Smooth muscle cell of the brain vasculature (primary cell): ENCODE measurements at places on chromosomes 2 and 18.

DNA sequence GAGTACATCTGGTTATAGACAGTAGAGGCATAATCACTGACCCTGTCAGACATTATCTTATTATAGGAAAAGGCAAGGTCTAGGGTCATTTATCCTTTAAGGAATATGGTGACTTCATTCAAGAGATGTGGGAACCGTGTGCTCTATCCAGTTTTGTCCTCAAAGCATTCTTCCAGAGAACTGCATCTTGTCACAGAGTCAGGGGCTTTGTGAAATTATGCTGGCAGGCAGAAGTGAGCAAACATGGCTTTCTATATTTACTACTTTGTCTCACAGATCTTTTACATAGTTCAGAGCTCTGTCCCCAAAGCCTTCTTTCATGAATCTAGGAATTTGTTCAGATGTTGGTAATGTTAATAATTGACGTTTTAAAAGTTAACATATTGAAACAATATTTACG lies 177.4 kb downstream of the ASXL3 start:
- no peak for DNase-seq

DNA sequence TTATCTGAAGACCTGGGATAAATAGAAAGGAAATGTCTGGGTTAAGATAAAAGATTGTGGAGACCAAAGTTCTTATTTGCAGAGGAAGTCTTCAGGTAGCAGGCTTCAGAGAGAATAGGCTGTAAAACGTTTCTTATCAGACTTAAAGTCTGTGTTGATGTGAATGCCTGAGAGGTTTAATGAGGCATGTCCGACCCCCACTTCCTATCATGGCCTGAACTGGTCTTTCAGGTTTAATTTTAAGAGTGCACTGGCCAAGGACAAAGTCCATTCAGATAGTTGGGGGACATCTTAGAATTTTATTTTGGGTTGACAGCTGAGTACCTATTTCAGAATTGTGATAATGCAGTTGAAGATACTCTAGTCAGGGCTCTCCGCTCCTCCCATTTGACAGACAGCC lies 92.1 kb downstream of the ATL2 start:
- DNase-seq = no peak

- DNase-seq = peak; percentile 10
Measured at GRCh38 chr2:166494140-166494624, at the start of gene SCN7A. Gene SCN7A, minus strand, starts transcription at chr2:166494249. Its CDS starts 16,553 bp downstream, at chr2:166477696.

GRCh38 chr2:218217360-218218267 lies 625 bp downstream of the ARPC2 start:
- DNase-seq = no peak

DNA sequence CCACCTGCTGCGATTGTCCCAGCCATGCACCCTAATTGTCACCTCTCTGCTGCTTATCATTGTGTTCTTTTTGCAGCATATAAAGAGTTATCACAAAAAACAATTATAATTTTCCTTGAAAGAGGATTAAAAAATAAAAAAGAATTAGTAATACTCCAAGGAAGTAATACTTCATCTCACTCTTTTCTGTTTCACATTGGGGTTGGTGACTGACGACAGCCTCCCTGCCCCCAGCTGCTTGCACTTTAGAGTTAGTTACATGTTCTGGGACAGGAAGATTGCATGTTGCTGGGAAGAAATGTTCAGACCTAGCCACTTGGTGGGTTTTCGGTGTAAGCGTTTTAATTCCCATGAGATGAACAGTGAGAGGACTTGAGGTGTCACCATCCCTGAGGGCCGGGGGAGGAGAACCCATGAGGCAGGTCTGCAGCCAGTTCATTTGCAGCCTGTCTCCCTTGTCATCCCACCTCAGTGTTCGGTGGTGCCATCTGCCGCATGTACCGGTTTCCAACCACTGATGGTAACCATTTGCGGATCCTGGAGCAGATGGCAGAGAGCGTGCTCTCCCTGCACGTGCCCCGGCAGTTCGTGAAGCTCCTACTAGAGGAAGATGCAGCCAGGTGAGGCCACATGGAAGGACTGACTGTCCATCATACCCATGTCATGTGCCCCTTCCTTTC lies 69.1 kb downstream of the COA5 start:
- DNase-seq = no peak

DNA sequence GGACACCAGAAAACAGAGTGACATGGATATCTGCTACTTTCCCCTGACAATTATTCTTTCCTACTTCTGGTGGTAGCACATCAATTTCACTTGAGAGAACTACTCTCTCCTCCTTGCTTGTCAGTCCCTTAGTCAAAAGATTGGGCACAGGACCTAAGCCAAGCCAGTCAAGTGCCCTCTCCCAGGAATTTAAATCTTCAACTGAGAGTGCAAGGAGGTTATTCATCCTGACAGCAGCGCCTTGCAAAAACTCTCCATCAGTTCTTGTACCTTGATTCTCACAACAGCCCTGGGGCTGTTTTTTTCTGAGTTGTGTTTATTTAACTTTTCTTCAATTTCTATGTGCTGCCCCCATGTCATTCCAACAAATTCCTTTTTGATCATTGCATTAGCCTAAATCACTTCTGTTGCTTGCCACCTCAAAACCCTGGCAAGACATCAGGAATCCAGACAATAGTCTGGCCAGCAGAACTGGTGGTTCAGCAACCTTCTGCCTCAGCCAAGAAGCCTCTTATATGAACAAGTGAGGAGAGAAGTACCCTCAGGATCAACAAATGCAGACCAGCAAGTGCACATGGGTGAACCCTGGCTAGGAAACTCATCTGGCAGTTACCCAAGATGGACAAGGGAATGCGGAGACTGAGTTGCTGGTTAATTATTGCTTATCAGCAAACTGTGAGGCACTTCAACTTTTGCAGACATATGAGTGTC lies 19.4 kb downstream of the COL4A3 start:
- no peak for DNase-seq

DNA sequence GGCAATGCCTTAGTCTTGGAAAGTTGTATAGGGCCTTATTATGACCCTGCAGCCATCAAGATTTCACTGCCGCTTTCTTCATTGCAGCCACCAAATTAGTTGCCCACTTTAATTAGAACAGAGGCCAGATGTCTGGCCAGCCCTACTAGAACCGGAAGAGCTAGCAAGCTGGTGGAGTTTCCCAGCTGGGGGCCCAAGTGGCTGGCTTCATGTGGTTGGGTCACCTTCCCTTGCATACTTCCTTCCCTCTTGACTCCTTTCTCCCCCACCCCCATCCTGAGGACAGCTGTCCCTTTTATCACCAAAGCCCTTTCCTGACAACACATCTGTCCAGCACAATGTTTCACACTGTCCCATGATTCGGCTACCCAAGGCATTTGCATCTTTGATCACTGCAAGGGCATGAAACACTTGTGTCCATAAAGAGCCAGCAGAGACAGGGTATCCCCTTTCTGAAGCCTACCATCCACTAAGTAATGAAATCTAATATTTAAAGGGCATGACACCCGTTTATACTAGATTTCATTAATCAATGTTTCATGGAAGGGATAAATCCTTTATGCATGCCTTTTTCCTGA lies 187.2 kb downstream of the BCL11A start:
- no peak for DNase-seq

- DNase-seq = peak; percentile 37
Measured at GRCh38 chr2:16973586-16974286, 308.1 kb upstream of the CYRIA start.

GRCh38 chr18:41145516-41145915 lies 809.5 kb upstream of the PIK3C3 start:
- no peak for DNase-seq

DNA sequence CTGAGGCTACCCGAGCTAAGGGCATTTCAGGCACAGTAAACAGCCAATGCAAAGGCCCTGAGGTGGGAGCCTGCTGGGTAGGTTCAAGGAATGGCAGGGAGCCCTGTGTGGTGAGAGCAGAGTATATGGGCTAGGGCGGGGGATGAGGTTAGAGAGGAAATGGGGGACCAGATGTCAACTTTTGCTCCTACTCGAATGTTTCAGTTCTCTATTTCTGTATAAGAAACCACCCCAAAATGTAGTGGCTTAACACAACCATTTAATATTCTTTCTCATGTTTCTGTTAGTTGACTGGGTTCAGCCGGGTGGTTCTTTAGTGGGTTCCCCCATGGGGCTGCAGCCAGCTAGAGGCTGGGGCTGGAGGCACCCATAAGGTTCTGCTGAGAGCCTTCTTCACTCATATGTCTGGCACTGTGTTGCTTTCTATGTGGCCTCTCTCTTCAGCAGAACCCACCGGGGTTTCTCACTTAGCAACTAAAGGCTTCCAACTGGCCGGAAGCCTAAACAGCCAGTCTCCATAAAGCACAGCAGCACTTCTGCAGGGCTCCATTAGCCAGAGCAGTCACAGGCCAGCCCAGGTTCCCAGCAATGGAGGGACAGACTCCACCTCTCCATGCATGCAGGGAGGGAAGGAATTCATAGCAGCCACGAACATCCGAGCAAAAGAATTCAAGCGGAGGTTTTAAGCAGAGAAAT lies 5.6 kb upstream of the ATOH8 start:
- no peak for DNase-seq

DNA sequence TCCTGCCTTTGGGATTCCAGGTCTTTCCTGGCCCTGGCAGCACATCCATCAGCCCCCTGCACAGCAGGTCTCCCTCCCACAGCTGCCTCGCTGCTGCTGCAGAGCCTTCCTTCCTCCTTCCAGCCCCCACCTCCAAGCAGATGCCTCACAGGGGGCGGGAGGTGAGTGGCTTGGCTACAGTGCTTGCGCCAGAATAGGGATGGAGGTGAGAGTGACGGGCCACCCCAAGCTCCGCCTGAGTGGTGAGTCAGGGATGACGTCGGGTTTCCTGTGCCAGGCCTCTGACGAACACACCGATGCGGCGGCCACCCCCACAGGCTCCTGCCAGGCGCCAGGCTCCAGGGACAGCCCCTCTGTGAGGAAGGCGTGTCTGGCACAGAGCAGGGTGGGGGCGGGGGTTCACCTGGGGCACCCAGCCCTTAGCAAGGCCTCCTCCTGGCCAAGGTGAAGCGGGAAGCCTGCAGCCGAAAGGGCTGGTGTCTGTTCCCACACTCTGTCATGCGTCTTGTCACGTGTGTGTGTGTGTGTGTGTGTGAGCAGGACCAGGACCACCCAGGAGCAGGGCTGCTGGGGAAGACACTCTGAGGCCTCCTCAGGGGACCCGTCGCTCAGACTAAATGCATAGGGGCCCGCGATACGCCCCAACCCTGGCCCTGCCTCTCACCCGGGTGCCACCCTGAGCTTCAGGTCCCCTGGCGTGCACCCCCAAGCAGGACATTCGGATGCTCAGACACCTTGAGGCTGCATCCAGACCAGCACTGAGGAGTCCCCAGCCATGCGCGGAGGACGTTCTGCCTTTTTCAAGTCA lies 3.4 kb upstream of the DUSP2 start:
- DNase-seq = peak; percentile 77

- no peak for DNase-seq
Measured at GRCh38 chr2:196169516-196169915, 1.9 kb downstream of the STK17B start.

- no peak for DNase-seq
Measured at GRCh38 chr2:15191789-15192188, 369.3 kb downstream of the NBAS start.

GRCh38 chr2:195642679-195643068 lies 14.4 kb upstream of the SLC39A10 start:
- no peak for DNase-seq

DNA sequence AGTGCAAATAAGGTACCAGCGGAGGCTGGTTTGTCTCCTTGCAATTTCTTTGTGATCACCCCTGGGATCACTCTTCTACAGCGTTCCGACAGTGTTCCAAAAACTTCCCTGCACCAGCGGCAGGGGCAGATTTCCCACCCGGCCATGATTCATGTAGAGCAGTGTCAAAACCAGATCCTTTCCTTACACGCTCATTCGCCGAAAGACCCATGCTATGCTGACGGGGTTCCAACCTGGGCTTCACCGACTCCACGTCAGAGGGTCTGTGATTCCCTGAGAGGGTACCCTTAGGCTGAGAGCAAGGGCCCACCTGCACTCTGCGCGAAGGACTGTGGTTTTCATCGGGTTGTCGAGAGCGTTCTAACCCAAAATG lies 423 bp upstream of the TTC27 start:
- peak; percentile 12 for DNase-seq

DNA sequence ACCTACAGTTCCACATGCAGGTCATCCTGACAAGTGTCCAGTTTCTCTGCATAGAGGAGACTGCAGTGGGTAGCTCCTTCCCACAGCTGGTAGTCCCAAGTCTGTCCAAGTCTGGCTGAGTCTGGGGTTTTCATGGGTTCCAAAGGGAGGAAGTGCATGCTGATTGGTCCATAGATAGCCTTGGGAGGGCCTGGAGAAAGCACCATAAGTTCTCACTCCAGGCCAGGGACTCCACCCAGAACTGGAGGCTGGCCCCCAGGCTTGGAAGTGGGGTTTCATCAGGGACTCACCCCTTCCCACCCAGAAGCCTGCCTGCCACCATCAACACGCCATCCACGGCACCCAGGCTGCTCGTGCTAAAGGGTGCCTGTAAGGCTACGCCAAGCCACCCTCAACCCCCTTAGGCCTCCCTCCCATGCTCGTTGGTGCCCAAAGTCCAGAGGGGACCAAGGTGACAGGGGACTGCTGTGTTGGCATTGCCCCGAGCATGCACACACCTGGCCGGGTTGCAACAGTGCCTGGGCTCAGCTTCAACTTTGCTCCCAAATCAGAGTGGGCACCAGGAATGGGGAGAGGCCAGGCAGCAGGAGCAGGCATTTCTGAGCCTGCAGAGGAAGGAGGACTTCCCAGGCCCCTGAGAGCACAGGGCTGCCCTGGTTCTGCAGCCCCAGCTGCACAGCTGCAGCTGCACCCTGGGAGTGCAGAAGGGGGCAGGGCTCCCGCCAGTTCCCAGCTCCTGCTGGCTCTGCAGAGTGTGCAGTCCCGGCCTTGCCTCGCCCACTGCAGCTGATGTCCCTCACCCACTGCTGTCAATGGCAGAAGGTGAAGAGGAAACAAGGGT lies 116.5 kb upstream of the MAP2 start:
- no peak for DNase-seq

- DNase-seq = no peak
Measured at GRCh38 chr2:48482313-48482712, 47.6 kb upstream of the STON1 start.

- DNase-seq = no peak
Measured at GRCh38 chr2:239667431-239667985, 266.7 kb upstream of the HDAC4 start.

DNA sequence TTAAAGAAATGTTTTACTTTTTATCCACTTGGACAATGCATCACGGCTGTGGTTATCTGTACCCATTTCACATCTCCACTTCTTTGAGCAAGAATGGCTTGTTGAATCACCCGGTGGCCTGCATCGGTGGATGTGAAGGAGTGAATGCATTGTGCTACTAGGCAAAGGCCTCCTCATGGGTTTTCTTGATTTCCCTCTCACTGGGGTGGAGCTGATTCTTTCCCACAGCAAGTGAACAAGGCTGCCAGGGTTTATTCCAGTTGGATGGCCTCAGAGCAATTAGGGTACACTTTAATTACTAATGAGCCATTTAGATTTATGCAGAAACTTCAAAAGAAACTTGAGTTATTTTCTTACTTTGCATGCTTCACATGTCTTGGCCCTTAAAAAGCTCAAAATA lies 387.1 kb downstream of the RND3 start:
- no peak for DNase-seq

DNA sequence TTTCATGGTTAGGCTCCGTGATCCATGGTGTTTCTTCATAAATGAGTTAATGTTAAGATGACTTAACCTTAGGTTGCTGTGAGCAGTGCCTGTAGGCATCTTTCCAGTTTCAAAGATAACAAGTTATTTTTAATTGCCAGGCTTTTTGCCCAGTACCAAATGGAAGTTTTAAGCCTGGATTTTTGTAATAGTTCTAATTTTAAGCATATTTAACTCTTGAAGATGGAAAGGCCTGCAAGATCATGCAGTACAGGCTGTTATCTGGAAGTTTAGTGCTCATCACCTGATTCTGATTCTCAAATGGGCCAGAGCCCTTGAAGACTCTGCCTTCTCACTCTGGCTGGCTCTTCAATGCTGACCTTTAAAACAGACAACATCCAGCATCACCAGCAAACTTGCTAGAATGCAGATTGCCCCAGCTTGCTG lies 141.3 kb downstream of the NCK2 start:
- no peak for DNase-seq
